ENCODE measurements at places on chromosomes 6 and 20.

- no peak for DNase-seq
Measured at GRCh38 chr6:73200735-73201134, 24.6 kb downstream of the KHDC1L start.

DNA sequence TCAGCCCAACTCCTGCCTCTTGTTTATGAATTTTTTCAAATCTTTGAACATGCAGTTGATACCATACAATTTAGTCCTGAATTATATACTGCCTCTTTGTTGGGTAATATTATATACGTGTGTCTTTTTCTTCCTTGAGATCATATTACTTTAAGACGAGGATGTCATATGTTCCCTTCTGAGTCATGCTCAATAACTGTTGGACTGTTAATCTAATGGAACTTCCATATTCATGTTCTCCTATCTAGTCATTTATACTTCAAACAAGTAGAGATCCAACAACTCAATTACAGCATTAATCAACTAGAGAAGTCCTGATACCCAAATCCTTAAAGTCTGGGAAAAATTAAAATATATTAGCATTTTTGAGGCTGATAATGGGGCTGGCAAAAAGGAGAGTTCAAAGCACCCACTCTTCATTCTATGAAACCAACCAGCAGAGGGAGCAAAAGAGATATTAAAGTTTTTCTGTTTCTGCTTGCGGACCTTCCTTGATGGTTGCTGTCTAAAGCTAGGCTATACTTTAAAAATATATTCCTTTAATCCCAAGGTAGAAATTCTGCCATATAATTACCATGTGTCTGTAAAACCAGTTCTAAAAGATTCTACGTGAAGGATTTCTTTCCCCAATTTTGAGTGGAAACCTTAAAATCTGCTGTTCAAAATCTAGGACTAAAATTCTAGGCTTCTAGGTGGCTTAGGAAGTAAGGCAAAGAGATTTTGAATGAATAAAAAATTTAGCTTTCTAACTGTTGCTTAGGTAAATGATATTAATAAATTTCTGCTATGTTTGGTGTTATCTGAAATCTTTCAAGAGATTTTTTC lies 498.9 kb downstream of the BCKDHB start:
- DNase-seq, result no peak

- no peak for DNase-seq
Measured at GRCh38 chr6:149190224-149190831, 127.2 kb upstream of the TAB2 start.

DNA sequence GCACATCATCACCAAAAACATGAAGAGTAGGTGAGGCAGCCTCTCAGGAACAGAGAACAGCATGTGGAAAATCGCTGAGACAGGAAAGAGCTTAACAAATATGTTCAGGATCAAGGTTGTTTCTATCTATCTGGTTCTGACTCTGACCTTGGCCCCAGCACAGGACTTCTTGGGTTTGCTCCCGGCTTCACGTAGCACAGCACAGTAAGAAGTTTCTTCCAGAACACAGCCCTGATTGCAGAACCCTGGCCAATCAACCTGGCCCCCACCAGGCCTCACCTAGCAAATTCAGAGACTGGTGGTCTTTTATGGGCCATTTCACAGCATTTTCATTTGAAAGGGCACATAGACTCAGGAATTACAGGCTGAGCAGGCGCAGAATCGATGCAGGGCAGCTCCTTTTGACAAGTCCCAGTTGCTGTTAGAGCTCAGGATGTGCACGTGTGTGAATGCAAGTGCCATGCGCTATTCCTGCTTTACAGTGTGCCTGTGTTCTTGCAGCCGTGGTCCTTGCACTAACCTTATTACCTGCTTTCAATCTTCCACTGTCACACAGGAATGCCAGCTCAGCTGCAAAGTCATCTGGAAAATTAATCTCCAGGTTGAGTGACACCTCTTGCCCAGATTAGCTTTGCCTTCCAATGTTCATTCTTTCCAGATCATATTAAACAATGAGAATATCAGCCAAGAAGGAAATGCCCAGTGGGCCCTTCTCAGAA lies 100.5 kb upstream of the SLC2A12 start:
- DNase-seq, result no peak

- DNase-seq, result no peak
Measured at GRCh38 chr6:106790149-106790770, 160.9 kb downstream of the QRSL1 start.

DNA sequence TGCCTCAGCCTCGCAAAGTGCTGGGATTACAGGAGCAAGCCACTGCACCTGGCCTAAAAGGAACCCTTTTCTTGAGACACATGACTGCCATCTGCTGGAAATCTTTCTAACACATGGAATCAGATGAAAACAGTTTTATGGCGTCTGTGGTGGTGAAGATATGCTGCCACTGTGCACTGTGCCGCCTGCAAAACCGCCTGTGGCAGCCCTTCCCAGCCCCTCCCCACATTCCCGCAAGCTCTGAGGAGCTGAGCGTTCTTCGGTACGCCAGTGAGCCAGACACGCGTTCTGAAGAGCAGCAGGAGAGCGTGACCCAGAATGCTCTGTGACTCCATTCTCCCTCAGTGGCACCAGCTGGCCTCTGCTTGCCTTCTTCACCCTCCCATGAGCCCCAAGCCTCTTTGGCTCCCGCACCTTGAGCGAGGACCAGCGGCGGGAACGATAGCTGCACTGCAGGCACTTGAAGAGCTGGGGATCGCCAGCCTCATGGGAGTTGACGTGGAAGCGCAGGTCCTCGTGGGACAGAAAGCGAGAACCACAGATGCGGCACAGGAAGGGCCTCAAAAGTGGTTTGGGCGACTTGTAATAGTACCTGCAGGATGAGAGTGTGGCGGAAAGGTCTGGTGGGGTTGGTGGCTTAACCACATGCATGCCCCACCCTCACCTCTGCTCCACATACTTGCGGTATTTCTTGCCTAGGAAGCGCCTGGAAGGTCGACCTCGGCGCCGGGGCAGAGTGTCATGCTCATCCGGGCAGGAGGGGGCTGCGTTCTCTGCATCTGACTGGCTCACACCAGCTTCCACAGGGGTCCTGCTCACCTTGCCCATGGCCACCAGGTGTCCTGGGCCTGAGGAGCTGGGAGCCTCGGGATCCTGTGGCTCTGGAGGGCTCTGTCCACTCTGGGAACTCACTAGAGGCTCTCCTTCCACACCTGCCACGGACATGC lies 8.7 kb downstream of the ZNF335 start:
- no peak for DNase-seq

- no peak for DNase-seq
Measured at GRCh38 chr6:109411034-109411433, 28.8 kb upstream of the CD164 start.

DNA sequence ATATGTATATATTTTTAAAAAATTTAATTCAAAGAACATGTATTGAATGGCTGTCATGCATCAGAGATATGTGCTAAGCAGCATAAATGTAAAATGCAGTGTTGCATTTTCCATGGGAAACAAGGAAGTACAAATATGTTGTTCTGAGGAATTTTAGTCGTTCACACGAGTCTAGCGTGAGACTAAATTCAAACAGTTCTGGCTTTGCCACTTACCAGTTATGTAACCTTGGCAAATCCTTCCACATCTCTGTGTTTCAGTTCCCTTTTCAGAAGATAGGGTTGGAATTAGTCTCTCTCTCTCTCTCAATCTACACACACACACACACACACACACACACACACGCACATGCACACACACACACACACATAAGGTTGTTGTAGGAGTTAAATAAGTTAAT lies 305.4 kb downstream of the UTRN start:
- DNase-seq, result no peak

DNA sequence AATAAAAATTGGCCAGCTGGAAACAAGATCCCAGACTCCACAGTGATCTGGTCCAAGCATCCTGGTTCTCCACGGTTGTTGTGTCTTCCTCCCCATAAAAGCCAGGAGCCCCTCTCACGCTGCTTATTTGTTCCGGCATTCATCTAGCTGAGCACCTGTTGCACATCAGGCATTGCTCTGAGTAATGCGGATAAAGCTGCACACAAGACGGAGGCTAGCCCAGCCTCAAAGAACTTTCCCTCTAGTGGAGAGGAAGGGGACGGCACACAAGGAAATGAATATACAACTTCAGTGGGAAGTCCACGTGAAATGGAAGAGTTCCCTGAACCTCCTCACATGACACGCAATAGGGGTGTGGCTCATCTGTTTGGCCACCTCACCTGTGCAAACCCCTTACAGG lies 30.3 kb upstream of the NXT1 start:
- no peak for DNase-seq

DNA sequence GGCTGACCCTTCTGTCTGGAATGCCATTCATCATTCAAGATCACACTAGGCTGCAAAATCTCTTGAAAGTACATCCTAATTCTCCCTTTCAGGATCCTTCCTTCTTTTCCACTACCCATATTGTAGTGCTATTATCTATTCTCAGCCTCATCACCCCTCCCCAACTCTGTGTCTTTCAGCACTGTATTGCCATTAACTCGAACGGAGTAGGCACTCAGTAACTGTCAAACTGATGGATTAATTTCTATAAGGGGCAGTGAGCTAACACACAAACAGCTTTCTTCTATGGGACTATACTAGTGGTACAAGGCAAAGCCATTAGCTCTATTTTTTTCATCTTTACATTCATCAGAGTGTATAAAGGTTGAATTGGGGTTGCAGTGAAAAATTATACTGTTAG lies 46.6 kb downstream of the LAMA4 start:
- DNase-seq, result no peak

DNA sequence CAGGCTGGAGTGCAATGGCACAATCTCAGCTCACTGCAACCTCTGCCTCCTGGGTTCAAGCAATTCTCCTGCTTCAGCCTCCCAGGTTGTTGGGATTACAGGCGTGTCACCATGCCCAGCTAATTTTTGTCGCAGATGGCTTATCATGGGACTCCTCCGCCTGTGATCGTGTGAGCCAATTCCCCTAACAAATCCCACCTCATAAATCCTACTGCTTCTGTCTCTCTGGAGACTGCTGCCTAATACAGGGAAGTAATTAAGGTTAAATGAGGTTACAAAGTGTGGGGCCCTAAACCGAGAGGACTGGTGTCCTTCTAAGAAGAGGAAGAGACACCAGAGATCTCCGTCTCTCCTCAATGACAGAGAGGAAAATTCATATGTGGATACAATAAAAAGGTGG lies 52.0 kb downstream of the TRPC4AP start:
- no peak for DNase-seq

- no peak for DNase-seq
Measured at GRCh38 chr6:21947731-21948386, 349.0 kb downstream of the PRL start.

DNA sequence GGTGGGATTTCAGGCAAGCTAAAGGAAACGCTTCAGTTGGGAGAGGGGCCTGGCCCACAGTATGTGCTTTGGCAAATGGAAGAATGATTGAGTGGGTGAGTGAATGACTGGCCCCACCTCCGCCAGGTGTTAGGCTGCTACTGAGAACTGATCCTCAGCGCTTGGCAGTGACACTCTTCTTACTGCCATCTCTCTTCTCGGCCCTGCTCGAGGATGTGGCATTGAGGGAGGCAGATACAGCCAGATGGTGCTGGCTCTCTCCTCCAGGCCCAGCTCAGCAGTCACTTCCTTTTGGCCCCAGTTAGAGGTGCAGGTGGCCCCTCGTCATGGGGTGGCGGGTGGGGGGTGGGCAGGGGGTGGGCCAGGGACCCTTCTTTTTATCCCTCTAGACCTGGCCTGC lies 38.9 kb upstream of the KCNK5 start:
- DNase-seq, result no peak

DNA sequence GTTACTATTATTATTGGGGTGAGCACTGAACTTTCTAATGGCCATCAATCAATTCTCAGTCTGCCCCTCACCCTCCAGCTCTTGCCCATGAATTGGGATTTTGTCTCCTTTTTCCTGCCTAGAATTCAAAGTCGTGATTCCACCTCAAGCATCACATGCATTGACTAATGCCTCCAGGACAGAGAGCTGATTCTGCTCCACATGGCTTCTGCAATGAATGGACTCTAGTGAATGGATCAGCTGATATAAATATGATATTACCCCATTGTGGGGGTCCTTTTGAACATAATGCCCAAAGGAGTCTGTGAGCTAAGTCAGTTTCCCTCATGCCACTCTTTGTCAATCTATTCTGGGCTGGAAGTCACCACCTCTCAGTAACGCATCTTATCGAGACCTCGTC lies 126.4 kb downstream of the OPN5 start:
- no peak for DNase-seq

DNA sequence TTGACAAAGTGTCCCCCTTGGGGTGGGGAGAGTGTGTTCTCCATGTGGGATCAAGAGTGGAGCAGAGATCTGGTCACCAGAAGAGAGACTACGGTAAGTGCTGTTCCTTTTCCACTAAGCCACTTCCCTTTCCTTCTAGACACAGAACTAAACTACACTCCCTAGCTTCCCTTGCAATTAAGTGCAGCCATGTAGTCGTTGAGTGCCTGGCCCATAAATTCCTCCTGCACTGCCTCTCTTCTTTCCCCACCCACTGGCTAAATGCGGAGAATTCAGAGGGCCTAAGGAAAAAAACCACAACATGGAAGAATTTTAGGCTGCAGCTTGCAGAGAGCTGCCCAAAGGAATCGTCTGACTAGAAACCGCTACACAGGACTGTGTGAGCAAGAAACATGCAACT lies 1.5 kb downstream of the WDR27 start:
- DNase-seq, result no peak

- DNase-seq, result no peak
Measured at GRCh38 chr6:97423190-97423589, 140.2 kb upstream of the MMS22L start.

GRCh38 chr6:14470671-14471070 lies 353.1 kb downstream of the CD83 start:
- no peak for DNase-seq

DNA sequence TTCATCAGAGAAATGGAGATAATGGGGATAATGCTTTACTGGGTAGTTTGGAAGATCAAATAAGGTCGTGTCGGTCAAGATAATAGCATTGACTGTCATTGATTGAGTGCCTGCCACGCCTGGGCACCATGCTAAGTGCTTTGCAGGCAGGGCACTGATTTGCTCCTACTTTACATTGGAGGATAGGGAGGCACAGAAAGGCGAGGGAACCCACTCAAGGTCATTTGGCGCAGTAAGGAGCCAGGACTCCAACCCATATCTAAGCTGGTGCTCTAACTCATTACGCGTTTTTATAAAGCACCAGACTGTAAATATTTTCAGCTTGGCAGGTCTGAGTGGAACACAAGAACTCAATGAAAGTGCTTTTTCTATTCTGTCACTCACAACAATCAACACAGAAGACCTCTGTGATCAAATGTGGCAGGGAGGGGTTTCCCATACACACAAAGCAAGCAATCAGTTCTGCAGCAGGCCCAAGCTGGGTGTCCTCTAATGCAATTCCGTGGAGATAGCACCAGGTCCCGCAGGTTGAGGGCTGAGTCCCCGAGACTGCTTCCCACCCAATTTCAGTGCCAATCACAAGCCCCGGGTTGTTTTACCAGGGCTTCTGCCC lies 373.6 kb downstream of the CDH26 start:
- no peak for DNase-seq
